Kidney epithelial cell (primary cell): ENCODE measurements at places on chromosomes 5 and 9. TPM values are rescaled to one million over a fixed set of nuclear protein-coding genes. Genes with fewer than 3 reads are reported as not detected.

DNA sequence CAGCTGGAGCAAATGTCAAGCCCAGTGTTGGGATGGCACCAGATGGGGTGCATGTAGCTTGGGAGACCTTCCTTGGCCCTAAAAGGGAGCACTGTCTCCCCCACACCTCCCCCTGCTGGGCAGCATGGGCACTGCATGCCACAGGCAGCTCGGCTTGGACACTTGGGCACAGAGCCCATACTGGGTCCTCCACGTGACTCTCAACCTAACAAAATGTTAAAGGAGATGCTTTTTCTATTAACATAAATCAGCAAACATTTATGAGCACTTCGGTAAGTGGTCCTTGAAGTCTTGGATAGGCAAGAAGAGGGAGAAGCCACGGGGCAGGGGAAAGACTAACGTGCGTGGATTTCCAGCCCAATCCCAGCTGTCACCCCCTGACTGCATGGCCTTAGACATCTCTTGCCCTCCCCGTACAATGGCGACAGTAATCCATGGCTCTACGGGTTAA, 23.9 kb upstream of the MAPK9 start:
- DNase-seq, result no peak

Gene SLC22A5
- total RNA-seq, result 13.2 and 19.1 TPM in 2 replicates

GRCh38 chr5:142364251-142365145, 39.7 kb upstream of the SPRY4 start:
- DNase-seq, result peak; percentile 42

DNA sequence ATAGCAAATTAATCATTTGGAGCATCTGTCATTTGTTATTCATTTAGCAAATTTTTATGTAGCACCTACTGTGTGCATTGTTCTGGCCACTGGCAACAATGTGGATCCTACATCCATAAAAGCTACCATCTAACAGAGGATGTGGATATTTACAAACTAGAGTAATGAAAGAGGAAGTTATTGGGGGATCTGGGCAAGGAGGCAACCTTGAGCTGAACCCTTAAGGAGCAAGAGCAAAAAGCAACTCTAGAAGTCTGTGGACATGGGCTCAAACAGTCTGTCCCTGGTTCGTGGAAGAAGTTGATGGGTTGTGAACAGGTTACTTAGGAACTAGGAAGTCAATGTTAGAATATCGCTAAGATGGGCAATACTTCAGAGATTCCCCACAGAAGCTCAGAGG, 259.9 kb downstream of the SYK start:
- DNase-seq, result no peak

Gene TARS1
- total RNA-seq, result 314 and 320 TPM in 2 replicates

DNA sequence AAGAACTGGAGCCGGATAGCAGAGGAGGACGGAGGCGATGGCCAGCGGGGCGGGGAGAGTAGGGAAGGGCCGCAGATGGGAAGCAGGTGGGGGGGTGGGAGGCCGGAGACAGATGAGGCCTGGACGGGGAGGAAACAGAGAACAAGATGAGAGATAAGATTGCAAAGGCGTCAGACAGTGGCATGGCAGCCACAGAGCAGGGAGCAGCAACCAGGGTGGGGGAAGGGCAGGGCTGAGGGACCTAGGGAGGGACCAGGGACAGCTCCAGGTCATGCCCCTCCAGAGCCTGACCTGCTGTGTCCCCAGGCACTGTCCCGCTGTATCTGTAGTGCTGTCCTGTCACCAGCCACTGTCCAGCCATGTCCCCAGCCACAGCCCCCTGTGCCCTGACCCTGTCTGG, 49.6 kb upstream of the LMX1B start:
- no peak for DNase-seq

- DNase-seq, result no peak
Measured at GRCh38 chr5:62938927-62939326, 360.3 kb downstream of the LRRC70 start.

DNA sequence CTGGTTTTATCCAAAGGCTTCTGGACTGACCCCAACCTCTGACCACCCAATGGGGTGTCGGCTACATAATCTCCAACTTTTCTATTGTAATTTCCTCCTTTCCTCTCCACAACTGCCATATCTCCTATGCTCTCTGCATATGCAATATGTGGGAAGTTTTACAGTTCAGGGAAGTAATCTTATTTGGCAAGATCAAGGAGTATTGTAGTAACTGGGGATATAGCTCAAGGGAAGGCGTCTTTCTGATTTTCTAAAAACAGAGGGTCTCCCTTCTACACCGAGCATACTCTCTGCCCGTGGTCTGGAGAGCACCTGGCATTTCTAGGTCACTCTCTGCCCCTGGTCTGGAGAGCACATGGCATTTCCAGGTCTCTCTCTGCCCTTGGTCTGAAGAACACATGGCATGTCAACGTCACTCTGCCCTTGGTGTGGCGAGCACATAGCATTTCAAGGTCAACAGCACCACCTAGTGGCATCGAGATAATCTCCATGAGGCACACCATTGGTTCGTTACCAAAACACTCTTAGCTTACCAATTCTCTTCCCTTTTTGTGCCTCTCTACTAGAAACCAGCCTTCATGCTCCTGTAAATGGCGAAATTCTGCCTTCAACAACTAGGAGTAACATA, 616.4 kb upstream of the NUDT12 start:
- no peak for DNase-seq

GRCh38 chr9:94096819-94097577, 12.7 kb downstream of the PTPDC1 start:
- DNase-seq, result no peak

- no peak for DNase-seq
Measured at GRCh38 chr9:700365-701282, 140.9 kb upstream of the DMRT1 start.

DNA sequence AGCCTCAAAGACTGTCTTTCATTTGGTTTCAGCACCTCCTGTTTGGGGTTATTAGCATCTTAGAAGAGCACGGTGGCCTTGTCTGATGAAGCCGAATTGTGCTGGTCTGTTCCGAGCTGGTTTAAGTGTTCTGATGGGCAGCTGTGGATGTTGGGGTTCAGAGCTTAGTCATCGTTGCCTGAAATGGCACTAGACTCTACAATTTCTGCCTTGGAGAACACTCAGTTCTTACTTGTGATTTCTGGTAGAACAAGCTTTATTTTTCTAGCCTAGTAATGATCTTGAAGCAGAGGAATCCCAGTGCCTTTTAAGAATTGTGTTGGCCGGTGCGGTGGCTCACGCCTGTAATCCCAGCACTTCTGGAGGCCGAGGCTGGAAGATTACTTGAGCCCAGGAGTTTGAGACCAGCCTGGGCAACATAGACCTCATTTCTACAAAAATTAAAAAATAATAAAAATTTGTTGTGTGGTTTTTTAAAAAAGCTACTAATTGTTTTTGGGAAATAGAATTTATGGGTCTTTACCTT, 7.8 kb downstream of the FBXW5 start:
- no peak for DNase-seq

GRCh38 chr5:75340714-75341478, 3.9 kb downstream of the HMGCR start:
- DNase-seq, result no peak
